LNCaP clone FGC (cell line): ENCODE measurements at places on chromosomes 2 and 18.
A peak's percentile ranks its signal among the peaks of the same experiment; 100 is the strongest.

DNA sequence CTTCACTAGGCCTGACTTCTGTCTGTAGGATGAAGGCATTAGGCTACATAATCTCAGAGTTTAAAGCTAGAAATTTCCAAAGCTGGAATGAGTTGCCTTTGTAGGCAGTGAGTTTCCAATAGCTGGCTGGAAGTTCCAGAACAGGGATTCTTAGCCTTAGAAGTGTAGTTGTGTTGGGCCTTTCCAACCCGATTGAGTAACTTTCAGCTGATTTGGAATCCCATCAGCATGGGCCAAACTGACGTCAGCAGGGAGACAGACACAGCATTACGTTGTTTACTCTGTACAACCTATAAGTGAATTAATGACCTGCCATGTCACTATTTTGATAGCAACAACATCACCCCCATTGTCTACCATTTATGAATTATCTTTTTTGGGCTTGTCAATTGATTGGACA lies 56.9 kb downstream of the SETBP1 start:
- DNase-seq: no peak

GRCh38 chr2:152743002-152743401 lies 24.6 kb downstream of the ARL6IP6 start:
- no peak for DNase-seq

GRCh38 chr18:58525928-58526424 lies 102.9 kb downstream of the ALPK2 start:
- no peak for DNase-seq

DNA sequence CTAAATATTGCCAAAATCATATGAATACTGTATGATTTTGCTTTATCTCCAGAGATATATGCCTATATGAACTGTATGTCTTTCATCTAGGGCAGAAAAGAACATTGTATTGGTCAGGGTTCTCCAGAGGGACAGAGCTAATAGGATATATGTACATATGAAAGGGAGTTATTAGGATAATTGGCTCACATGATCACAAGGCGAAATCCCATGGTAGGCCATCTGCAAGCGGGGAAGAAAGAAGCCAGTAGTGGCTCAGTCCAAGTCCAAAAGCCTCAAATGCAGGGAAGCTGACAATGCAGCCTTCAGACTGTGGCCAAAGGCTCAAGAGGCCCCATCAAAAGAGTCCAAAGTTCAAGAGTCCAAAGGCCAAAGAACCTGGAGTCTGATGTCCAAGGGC lies 209.9 kb downstream of the RNF144A start:
- no peak for DNase-seq

- no peak for DNase-seq
Observed at GRCh38 chr2:95374029-95374428, 28.5 kb upstream of the FAHD2A start.

GRCh38 chr2:125479143-125479636 lies 1176.8 kb upstream of the GYPC start:
- DNase-seq: no peak

- DNase-seq: no peak
Observed at GRCh38 chr18:35680139-35680551, 98.6 kb downstream of the GALNT1 start.

GRCh38 chr2:240469239-240469636 lies 33.8 kb downstream of the GPC1 start:
- no peak for DNase-seq

DNA sequence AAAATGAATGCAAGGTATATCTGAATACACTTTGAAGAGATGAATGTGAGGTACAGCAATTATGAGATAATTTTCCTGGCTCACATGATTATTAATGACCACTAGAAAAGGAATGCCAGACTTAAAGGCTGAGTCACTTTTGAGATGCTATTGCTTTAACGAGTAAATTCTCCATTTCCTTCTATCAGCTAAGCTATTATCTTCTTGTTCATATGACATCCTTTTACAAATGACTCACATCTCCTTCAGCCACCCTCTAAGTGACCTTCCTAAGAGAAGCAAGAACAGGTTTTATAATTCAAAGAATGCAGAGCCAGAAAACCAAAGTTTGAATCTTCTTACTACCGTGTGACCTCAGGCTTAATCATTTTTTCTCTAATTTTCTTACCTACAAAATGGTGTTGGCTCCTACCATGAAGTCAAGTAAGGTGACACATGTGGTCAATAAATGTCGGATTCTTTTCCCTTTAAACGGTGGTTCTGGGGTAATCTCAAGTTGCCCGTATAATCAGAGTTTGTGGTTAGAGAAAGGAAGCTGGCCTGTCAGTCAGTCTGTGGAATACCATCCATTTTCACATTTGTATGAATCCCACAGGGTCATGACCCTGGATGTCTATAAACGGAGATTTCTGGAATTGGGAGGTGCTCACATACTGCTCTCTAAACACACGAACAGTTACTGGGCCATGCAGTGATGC lies 184.0 kb upstream of the PID1 start:
- no peak for DNase-seq

GRCh38 chr2:10911291-10912075 lies at the start of gene KCNF1:
KCNF1 (plus strand) TSS chr2:10911934; CDS start chr2:10912427, 493 bp downstream.
- DNase-seq: no peak

DNA sequence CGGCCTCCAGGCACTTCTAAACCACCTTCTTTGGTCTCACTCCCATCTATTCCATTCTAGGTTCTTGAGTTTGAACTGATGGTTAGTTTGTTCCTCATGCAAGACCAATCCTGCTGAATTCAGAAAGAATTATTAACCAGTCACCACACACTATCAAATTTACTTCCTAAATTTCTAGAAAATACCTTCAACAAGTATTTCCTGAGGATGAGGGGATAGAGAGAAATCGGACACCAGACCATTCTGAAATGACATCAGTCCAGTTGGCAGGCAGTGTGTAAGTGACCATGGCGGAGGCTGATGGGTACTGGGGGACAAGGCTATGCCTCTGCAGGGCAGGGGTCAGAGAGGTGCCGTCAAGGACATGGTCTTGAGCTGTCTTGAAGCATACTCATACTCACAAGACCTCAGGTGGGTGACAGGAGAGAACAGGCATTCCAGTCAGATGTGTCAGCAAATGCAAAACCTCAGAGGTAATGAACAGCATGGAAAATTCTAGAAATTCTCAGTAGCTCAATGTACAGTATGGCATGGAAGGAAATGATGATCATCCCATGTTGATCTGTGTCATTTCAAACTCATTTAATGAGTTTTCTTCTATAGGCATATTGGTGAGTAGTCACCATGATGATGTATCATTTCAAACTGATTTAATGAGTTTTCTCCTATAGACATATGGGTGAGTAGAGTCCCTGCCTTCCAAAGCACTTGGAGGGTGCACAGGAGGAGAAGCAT lies 119.6 kb downstream of the DDX1 start:
- no peak for DNase-seq

GRCh38 chr2:180823546-180824141 lies 156.8 kb upstream of the UBE2E3 start:
- no peak for DNase-seq

DNA sequence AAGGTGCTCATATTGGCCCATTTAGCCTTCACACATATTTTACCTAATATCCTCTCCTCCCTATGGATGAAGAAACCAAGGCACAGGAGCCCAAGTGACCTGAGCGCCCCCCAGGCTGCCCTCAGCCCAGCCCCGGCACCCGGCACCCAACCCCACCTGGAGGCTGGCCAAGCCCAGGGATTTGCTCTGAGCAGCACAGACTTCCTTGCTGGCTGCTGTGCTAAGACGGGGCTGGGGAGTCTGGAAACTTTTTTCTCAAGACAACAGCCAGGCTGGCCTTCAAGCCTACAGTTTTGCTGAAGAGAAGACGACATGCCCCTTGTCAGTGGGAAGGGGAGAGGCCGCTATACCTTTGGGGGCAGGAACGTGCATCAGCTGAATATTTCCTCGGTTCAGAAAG lies 52.7 kb upstream of the LAMA1 start:
- DNase-seq: no peak

GRCh38 chr2:37585295-37585908 lies 86.0 kb downstream of the CDC42EP3 start:
- DNase-seq: no peak

DNA sequence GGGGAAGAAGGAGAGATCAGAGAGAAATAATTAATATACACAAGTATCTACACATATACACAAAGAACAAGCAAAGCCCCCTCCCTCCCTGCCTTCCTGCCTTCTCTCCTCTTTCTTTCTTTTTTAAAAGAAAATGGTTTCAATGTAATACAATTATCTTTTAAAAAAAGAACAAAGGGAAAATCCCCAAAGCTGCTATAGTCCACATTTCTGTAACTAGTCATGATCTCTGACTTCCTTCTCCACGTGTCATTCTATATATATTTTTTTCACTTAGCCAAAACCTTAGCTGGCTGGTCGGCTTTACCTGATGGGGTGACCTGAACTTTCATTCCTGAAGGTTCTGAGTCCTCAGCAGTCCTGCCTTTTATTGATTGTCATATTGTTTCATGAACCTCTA lies 44.3 kb downstream of the MAP3K20 start:
- no peak for DNase-seq

DNA sequence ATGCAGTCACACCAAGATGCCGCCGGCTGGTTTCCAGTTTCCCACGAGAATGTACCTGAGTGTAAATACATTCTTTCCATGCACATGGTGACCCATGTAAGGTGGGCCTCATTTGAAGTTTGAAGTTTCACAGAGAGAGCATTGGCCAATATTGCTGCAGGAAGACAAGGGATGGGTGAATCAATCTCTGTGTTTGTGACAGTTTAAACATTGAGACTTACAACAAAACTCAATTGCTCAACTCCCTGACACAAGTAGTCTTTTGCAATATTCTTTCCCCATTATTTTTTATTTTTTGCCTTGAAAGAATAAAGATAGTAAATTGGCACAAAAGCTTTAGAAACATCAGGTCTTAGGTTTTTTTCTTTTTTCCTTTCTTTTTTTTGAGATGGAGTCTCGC lies 5.1 kb downstream of the SERPINB2 start:
- no peak for DNase-seq

DNA sequence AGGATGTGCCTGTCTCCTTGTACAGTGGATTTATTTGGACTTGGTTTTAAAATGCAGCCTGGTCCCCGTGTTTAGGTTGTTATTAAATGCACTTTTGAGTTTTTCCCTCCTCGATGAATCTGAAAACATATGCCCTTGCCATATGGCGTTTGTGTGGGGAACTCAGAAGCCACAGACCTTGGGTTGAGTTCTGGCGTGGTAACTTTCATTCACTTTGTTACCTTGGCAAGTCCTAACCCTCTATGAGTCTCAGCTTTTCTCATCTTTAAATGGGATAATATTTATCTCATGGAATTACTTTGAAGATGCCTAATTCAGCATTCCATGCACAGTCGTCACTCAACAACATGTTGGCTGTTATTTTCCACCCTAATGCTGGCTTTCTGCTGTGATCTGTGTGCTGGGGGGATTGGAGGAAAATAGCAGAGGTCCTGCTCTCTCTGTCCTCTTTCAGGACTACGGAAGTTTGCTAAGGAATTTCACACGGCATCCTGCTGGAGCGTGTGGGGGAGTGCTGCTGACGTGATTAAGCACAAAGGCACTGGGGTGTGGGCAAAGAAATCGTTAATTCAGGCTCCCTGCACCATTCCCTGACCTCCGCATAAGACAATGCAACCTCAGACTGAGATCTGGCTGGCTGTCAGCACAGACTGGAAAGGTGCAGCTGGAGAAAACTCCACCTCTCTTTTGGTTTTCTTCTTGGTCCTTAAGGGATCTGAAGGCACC lies 61.7 kb downstream of the LDLRAD4 start:
- no peak for DNase-seq

- peak; percentile 3 for DNase-seq
Observed at GRCh38 chr2:198657512-198658121, 800.1 kb downstream of the SATB2 start.

- DNase-seq: peak; percentile 57
Observed at GRCh38 chr2:86011449-86011941, 94.2 kb downstream of the POLR1A start.

DNA sequence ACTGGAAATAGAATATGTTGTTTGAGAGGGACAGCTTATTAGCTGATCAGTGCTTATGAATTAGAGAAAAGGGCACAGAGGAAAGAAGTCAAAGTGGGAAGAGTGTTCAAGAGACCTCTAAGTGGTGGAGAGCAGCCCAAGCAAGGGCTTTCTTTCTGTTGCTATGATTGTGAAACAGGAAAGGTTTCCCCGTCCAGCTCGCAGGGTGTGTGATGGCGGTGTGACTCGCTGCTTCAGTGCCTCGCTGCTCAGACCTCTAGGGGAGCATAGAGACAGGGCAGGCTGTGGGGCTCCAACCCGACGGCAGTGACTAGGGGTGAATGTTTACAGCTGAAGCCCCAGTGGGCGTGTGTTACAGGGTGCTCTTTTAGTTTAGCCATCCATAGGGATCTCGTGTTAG lies 166.5 kb upstream of the COPS8 start:
- no peak for DNase-seq

DNA sequence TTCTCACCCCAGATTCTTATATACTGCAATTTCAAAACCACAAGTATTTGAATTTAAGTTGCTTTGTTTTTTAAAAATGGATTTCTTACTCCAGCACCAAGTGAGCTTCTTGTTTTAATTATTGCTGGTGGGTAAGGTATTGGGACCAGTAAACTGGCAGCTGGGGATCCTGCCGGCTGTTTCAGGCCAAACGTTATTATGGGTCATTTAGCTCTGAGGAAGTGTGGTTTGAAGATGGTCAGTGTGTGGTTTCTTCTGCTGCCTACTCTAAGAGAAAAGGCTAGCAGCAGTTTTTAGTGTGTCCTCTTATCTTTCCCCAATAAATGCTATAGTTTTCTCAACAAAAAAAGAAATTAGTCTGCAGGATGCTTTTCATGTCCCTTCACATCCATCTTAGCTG lies 30.6 kb downstream of the CFAP221 start:
- DNase-seq: no peak

GRCh38 chr18:69401226-69401971 lies 711 bp downstream of the DOK6 start:
- DNase-seq: no peak

DNA sequence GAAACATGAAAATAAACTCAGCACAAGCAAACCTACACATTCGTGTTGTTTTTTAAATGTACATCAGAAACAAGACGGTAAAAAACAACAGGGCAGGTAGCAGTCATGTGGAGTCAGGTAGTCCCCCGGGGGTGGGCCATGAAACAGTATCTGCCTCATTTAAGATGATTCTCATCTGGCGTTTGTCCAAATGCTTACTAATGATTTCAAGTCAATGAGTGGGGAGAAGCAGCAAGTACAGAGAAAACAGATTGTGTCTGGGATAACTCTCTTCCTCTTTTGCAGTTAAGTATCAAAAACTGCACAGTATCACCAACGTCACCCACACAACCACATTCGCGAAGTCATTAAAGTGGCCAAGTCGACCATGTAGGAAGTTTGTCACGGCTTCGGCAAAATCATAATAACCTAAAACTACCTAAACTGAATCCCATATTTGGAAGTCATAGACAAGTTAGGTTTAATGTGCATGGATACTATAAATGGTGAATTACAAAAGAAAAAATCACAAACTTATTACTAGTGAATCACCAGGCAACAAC lies 1.3 kb downstream of the LAPTM4A start:
- DNase-seq: no peak

DNA sequence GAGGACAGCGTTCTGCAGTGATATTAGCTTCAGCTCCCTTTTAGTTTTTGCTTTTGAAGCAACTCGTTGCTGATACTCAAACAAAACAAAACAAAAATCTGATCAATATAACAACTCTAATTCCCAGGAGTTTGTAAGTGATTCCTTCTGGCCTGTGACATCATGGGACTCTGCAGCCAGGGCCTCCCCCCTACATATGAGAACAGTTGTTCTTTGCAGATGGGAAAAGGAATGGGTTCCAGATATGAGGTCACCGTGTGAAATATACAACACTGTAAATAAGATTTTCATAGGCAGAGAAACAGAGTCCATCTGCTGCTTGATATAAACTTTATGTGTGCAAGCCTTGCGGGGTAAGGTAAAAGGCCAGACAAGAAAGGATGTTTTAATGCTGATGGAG lies 56.7 kb downstream of the DIS3L2 start:
- no peak for DNase-seq

GRCh38 chr2:126317790-126318431 lies 338.0 kb upstream of the GYPC start:
- DNase-seq: no peak
